ENCODE measurements at places on chromosomes 12 and 14.

DNA sequence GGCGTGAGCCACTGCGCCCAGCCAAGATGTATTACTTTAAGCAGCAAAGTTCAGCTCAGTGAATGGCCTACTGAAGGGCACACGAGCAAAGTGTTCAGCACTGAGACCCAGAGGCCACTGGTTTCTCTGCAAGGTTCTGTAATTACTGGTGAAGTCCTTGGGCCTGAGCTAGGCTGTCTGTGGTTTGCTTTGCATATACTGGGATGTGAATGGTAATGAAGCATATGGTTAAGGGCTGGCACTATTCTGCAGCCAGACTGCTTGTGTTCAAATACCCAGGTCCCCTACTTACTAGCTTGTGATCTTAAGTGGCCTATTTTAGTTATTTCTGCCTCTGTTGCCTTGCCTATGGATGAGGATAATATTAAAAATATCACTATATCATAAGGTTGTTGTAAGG is 72.0 kb downstream of the LLPH start:
- no peak for DNase-seq

DNA sequence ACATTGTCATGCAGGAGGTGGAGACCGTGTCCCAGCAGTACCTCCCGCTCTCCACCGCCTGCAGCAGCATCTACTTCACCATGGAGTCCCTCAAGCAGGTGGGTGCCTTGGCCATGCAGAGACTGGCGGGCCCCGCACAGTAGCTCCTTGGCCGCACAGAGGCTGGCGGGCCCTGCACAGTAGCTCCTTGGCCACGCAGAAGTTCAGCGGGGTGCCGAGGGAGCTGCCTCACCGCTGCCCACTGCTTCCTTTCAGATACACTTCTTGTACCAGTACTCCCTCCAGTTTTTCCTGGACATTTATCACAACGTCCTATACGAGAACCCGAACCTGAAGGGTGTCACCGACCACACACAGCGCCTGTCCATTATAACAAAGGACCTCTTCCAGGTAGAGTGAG is 47.7 kb downstream of the HSP90AA1 start:
- no peak for DNase-seq

DNA sequence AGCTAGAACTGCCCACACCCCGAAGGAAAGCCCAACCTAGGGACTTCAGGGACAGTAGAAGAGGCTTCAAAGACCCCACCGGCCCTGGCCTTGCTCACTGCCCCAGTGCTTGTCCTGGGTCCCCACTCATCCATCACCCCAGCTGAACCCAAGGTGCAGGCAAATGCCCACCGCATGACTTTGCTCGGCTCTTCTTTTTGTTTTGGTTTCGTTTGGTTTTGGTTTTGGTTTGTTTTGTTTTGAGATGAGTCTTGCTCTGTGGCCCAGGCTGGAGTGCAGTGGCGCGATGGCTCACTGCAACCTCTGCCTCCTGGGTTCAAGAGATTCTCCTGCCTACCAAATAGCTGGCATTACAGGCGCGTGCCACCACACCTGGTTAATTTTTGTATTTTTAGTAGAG is 9.0 kb downstream of the CCDC85C start:
- no peak for DNase-seq

GRCh38 chr12:76698316-76698715 is 65.6 kb upstream of the ZDHHC17 start:
- DNase-seq, result no peak

- DNase-seq, result no peak
Observed at GRCh38 chr12:82314406-82314892, 43.7 kb downstream of the CCDC59 start.

DNA sequence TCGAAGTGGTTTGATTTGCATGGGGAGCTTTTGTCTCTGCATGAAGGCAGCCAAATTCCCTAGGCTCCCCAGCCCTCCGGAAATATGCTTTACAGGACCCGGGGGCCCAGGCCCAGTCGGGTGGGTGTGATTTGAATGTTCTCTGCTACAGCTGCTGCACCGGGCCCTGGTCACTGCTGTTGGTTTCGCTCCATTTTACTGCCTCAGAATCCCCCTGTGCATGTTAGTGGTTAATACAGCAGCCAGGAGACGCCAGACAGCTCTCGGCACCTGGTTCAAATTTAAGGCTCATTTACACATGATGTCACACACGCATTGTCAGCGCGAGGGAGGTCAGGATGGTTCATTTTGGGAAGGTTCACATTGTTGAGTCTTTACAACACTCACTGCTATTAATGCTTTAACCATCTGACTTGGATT is 99.6 kb downstream of the SLC38A6 start:
- no peak for DNase-seq

DNA sequence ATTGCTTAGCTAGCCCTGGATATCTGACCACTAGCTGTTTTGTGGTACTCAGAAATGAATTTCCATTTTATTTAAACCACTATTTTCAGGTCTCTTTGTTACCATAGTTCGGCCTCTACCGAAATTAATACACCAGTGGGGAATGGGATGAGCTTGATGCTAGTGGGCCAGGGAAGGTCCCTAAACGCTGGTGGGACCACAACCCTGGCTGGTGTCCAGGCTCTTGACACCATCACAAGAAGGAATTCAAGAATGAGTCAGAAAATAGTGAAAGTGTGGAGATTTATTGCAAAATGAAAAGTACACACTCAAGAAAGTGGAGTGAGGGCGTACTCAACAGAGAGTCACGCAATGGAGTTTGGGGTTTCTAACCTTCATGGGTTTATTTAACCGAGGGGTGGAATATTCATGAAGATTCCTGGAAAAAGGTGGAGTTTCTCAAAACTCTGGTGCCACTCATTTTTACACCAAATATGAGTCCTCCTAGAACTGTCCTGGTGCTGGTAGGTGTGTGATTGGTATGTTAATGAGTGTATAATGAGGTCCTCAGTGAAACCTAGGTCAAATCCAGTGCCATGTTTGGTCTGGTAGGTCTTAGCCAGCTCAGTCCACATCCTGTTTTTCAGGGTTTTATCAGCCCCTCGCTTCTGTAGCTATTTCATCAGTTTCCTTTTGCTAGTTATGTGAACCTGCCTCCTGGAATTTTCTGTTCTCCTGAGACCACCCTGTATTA is 38.9 kb upstream of the LRP6 start:
- DNase-seq, result no peak

DNA sequence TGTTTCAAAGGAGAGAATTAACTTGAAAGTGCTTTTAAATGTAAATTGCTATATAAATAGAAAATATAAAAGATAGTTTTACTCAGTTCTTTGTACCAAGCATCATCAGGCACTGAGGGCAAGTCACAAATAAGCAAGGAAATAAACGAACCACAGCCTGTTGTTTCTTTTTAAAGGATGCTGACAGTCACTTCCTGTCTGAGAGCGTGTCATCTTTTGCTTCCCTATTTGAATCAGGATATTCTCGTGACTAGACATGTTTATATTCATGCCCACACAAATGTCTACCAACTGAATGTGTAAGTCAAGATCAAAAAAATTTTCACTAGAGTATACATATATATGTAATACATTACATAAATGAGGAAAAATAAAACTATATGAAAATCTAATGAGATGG is 31.4 kb upstream of the SLC2A13 start:
- DNase-seq, result no peak

GRCh38 chr14:94509356-94509755 is at the start of gene SERPINA12:
SERPINA12 (minus strand) TSS chr14:94509469; CDS start chr14:94498397, 11,072 bp downstream.
- no peak for DNase-seq

DNA sequence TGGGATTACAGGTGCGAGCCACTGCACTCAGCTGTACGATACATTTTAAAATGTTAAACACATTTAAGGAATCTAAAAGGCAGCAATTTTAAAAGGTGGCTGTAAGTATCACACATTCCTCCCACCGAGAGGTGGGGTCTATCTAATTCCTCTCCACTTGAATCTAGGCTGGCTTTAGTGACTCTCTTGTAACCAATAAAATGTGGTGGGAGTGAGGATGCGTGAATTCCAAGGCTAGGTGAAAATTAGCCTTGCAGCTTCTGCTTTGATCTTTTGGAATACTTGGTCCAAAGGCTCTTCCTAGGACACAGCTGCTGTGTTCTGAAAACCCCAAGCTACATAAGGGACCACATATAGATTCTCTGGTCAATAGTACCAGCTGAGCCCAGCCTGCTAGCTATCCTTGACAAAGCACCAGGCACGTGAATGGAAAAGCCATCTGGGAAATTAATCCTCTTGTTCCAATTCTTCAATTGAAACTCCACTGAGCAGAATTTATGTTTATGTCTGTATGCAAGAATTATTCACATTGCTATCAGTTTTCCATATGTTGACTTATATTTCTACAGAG is 8.8 kb upstream of the GPRC5D start:
- no peak for DNase-seq

GRCh38 chr14:93742761-93743160 is 45.5 kb downstream of the PRIMA1 start:
- DNase-seq, result no peak

- DNase-seq, result no peak
Observed at GRCh38 chr12:1876086-1876485, 42.4 kb downstream of the CACNA2D4 start.

- no peak for DNase-seq
Observed at GRCh38 chr14:61726778-61727658, 31.7 kb downstream of the HIF1A start.

DNA sequence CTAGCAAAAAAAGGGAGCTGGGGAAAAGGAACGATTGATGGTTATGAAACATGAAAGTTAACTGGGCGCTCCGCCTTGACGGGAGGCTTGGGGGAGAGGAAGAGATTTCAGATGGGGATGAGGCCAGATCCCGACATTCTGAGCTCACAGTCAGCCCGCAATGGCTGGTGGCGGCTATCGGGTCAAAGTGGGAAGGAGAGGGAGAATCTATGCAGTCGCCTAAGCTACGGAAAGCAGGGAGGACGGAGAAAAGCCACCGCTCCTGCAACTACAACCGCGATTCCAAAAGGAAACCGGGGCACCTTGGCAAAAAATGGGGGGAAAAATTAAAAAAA is 502 bp downstream of the MPHOSPH9 start:
- no peak for DNase-seq

DNA sequence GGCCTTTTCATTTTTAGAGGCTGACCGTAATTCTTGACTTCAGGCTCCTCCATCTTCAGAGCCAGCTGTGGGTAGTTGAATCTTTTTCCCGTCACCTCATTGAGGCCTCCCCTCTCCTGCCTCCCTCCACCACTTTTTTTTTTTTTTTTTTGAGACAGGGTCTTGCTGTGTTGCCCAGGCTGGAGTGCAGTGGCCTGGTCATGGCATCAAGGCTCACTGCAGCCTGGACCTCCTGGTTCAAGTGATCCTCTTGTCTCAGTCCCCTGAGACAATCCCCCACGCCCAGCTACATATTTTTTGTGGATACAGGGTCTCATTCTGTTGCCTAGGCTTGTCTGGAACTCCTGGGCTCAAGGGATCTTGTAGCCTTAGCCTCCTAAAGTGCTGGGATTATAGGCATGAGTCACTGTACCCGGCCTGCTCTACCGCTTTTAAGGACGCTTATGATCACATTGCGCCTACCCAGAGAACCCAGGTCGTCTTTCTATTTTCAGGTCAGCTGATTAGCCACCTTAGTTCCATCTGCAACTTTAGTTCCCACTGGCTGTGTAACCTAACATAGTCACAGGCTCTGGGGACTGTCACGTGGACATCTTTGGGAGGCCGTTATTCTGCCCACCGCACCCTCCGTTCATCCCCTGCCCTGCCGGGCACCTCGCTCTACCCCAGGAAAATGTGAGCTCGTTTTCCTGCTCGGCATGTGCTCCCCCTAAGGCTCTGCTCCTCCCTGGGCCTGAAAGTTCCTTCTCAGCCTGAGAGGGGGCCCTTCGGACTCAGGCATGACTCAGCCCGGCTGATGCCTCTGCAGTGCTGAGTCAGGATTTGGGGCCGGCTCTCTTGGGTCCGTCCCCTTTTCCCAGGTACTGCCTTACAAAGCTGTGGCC is 13.4 kb downstream of the TNFAIP2 start:
- DNase-seq, result no peak

- DNase-seq, result no peak
Observed at GRCh38 chr14:71751264-71751663, 181.0 kb upstream of the RGS6 start.

DNA sequence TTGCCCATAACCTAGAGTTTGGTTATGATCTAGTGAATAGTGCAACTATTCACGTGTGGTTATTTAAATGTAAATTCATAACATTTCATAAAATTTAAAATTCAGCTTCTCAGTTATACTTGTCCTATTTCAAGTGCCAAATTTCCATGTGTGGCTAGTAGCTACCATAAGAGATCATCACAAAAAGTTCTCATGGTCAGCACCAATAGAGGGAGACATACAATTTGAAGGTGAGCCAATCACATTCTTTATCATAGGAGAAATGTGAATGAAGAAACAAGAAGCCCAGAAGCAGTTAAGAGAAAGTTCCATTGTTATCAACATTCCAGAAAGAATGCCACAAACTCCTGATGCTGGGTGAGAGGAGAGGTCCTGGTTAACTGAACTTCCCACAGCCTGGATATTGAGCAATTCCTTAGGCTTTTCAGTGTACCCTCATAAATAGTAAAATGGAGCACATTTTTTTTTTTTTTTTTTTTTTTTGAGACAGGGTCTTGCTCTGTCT is 892.9 kb upstream of the USP15 start:
- DNase-seq, result no peak

DNA sequence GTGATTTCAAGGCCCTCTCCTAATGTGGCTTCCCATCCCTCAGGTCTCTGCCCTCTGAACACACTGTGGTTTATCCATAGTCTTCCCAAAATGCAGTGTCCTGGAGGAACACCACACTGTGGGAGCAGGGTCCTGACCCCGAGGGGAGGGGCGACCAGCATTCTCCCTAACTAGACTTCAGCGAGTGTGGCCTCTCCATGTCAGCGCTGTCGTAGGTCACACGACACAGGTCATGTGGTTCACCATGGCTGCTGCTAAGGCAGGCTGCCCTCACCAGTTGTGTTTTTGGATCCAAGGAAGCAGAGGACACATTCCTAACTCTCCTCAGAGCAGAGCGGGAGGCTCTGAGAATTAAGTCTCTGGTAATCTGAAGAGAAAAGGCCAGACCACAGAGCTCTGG is 50.5 kb downstream of the SSH1 start:
- DNase-seq, result no peak

GRCh38 chr14:61997161-61997560 is 234.9 kb downstream of the SNAPC1 start:
- DNase-seq, result no peak

GRCh38 chr14:69687606-69688298 is 76.4 kb downstream of the SUSD6 start:
- no peak for DNase-seq

GRCh38 chr14:23434488-23435222 is 805 bp downstream of the MYH7 start:
- no peak for DNase-seq

GRCh38 chr14:42994051-42994736 is 1387.5 kb downstream of the LRFN5 start:
- no peak for DNase-seq

- DNase-seq, result no peak
Observed at GRCh38 chr12:124434951-124435805, 132.2 kb downstream of the NCOR2 start.

DNA sequence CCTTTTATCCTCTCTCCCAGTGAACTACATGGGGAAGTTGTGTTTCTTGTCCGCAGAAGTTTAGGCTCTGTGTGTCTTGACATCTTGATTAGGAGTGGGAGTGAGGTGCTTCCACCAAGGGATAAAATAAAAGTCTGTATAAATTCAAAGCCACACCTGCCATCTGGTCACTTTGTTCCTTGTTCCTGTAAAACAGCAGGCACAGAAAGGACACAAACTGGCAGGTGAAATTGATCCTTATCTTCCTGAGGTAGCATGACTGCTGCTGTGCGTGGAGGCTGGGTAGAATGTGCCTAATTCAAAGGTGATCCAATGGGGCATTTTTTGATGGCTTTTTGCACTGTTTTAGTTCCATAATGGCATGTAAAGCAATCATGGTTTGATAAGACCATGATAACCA is 104.3 kb upstream of the KITLG start:
- DNase-seq, result no peak

GRCh38 chr12:15289192-15289591 is 33.1 kb upstream of the PTPRO start:
- DNase-seq, result no peak
